ENCODE measurements at places on chromosomes 5 and 9. TPM values are rescaled to one million over a fixed set of nuclear protein-coding genes. Genes with fewer than 3 reads are reported as not detected.

Gene TMEM215
- not detected for total RNA-seq

GRCh38 chr5:158207733-158208132, 348.8 kb upstream of the CLINT1 start:
- no peak overlapping the region for H3K4me3 ChIP-seq
- no peaks in the 10 kb centered on the region for H3K36me3 ChIP-seq
- H3K27ac ChIP-seq = no peak overlapping the region
- H3K27me3 ChIP-seq = no peaks in the 10 kb centered on the region

Gene SARDH
- 1.6 TPM for total RNA-seq

DNA sequence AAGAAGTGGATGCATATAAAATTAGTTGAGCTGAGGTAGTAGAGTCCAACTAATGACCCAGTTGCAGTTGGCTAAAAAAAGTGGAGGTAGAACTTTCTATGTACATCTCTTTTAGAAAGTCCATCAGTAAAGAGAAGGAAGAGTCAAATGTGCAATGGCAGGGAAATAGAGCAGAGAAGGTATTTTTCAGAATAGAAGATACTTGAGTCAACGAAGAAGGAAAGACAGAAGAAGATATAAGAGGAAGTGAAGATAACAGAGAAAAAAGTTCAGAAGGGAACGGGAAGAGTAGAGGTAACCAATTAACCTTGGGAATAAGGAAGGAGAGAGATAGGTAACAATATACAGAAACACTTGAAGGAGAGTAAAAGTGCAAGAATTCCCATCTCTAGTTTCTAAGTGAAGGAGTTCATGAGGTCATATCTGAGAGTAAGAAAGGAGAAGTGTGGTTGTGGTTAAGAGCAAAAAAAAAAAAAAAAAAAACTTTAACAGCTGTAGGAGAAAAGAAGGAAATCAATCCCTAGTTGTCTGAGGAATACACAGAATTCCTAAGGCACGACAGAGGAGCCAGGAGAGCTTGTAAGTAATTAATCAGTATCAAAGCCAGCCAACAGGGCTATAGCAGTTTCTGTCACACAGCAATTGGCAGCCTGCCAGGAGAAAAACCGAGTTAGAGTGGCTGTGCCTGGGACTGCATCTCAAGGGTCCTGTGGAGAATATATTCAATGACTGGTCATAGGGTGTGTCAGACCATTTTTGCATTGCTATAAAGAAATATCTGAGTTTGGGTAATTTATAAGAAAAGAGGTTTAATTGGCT, 61.0 kb downstream of the ARL15 start:
- H3K27me3 ChIP-seq = no peaks in the 10 kb centered on the region
- H3K4me3 ChIP-seq = no peak overlapping the region
- H3K4me1 ChIP-seq = no peaks in the 10 kb centered on the region
- no peaks in the 10 kb centered on the region for H3K36me3 ChIP-seq

DNA sequence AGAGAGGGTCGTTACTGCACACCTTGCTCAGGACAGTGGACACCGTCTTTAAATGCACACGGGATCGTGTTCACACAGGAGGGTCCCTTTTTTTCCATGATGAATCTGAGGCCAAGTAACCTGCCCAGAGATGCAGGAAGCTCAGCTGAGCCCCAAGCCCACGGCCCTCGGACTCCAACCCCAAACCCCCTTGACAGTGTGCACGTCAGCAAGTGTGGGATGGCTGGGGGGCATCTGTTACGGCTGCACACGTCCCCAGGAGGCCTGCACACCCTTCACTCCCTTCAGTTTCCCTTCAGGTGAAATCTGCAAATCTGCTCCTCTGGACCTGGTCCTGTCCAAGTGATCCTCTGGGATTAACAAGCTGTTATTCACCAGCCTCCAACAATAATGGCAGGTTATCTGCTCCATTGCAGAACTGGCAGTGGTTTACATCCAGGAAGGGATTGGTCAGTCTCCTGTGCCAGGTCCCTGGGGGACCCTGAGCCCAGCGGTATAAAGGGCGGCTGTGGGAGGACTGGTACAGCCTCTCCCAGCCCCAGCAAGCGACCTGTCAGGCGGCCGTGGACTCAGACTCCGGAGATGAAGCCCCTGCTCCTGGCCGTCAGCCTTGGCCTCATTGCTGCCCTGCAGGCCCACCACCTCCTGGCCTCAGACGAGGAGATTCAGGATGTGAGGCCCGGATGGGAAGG, at the start of gene LCN1:
Gene LCN1, plus strand, starts transcription at position 525 of the 692 bp plus-strand sequence. Its CDS starts 58 bp downstream, at position 583.
- DNase-seq = no peak
- H3K4me3 ChIP-seq = no peak within 1 kb of the TSS
- H3K4me1 ChIP-seq = peaks cover 3% of the 10 kb centered on the region
- H3K27me3 ChIP-seq = peaks cover 32% of the 10 kb centered on the region

GRCh38 chr9:134838651-134839454, 41.8 kb upstream of the FCN2 start:
- H3K27ac ChIP-seq = no peak overlapping the region
- no peaks in the 10 kb centered on the region for H3K4me1 ChIP-seq
- DNase-seq = no peak
- no peaks in the 10 kb centered on the region for H3K27me3 ChIP-seq

DNA sequence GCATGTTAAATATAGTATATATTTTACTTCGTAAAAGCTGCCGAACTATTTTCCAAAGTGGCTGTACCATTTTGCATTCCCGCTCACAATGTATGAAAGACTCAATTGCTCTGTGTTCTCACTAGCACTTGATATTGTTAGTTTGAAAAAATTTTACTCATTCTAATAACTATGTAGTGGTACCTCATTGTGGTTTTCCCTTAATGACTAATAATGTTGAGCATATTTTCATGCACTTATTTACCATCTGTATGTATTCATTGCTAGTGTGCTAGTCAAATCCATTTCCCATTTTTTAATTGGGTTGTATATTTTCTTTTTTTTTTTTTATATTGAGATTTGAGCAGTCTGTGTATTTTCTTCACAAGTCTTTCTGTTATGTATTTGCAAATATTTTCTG, 58.4 kb downstream of the RANBP17 start:
- no peaks in the 10 kb centered on the region for H3K27me3 ChIP-seq
- H3K27ac ChIP-seq = no peak overlapping the region
- H3K36me3 ChIP-seq = no peaks in the 10 kb centered on the region

Gene SMIM33
- total RNA-seq = 0.35 TPM

DNA sequence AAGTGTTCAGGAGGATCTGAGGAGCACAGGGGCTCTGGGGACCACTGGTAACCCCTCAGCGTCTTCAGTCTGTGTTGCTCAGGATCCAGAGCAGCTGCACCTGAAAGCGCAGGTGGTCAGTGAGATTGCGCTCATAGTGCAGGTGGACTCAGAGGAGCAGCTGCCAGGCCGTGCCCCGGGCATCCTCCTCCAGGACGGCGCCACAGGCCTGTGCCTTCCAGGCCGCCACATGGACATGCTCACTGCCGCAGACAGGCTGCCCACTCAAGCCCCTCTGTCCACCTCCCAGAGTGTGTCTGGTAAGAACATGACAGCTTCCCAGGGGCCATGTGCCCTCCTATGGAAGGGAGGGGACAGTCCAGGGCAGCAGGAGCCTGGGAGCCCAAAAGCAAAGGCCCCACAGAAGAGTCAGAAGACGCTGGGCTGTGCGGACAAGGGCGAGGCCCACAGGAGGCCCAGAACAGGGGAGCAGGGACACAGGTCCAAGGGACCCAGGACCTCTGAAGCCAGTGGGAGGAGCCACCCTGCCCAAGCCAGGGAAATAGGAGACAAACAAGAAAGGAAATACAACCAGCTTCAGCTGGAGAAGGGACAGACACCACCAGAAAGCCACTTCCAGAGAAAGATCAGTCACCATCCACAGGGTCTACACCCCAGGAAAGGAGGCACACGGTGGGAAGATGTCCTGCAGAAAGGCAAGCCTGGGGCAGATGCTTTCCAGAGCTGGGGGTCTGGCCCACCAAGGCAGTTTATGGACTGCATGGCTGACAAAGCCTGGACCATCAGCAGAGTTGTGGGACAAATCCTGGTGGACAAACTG, 5.2 kb downstream of the SPATA31E1 start:
- no peak overlapping the region for H3K4me3 ChIP-seq
- no peaks in the 10 kb centered on the region for H3K36me3 ChIP-seq
- no peak for DNase-seq
- no peaks in the 10 kb centered on the region for H3K27me3 ChIP-seq
- H3K4me1 ChIP-seq = no peaks in the 10 kb centered on the region
- H3K27ac ChIP-seq = no peak overlapping the region

DNA sequence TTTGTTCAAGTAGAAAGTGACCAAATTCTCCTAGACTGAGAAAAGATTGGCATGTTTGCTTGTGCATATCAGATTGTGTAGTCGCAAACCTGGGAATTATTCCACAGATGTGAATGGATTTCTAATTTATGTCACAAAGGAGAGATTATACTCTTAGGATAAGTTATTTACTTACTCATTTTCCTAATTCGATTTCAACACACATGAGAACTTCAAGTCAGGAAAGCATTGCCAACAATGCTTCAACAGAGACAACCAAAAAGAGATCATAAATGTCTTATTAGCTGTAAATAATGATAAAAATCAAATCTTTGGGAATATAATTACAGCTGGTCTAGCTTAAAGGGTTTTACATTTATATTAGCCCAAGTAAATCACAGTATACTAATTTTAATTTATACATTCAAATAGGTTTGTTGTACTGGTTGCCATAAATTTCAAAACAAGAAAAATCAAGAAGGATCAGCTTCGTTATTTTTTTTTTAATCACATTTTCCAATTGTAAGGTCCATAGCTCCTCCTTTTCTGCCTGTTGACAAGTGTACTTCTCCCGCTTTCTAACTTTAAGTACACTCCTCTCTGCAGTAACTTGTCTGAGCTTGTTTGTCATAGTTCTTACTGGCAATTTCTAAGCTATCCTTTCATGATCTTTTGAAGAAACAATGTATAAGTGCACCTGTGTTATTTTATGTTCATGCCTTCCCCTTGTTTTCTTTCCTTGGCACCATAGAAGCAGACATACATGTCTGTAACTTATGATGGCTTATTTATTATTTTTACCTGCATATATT, 246.6 kb downstream of the DEPDC1B start:
- H3K4me3 ChIP-seq = no peak overlapping the region
- H3K4me1 ChIP-seq = no peaks in the 10 kb centered on the region

Gene ZNF474
- total RNA-seq = 0.12 TPM

DNA sequence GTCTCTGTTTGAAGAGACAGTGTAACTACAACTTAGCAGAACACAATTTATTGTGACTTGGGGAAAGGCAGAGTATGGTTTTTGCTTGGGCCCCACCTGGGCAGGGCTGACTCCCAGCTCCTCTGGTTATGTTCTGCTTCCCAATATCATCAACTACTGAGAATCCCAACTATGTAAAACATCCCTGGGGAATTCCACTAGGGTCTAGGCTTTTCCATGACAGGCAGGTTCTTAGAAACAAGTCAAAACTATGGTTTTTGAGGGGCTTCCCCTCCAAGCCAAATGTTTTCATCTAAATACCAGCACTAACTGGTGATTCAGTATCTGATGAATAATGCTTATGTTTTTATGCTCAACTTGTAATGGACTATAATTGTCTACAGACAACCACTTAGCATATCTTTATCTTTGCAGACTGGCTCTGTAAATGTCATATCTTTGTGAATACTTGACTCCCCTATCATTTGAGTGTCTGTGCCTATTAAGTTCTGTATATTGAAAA, 409.5 kb downstream of the PDE4D start:
- peaks cover 29% of the 10 kb centered on the region for H3K4me1 ChIP-seq
- no peaks in the 10 kb centered on the region for H3K36me3 ChIP-seq
- peak; percentile 20 for DNase-seq
- H3K27me3 ChIP-seq = peaks cover 25% of the 10 kb centered on the region

- no peaks in the 10 kb centered on the region for H3K27me3 ChIP-seq
- peak overlapping the region; percentile 11 for H3K27ac ChIP-seq
- H3K4me3 ChIP-seq = no peak overlapping the region
- peaks cover 12% of the 10 kb centered on the region for H3K36me3 ChIP-seq
Measured at GRCh38 chr5:157382996-157383800, 76.8 kb upstream of the NIPAL4 start.

Gene TIFAB
- not detected for total RNA-seq

Gene FLT4
- total RNA-seq = 0.79 TPM

- H3K4me1 ChIP-seq = no peaks in the 10 kb centered on the region
- no peaks in the 10 kb centered on the region for H3K36me3 ChIP-seq
- H3K27me3 ChIP-seq = no peaks in the 10 kb centered on the region
- no peak for DNase-seq
- no peak overlapping the region for H3K27ac ChIP-seq
- H3K4me3 ChIP-seq = no peak overlapping the region
Measured at GRCh38 chr5:128300181-128300580, 216.6 kb downstream of the SLC12A2 start.

- H3K27ac ChIP-seq = no peak overlapping the region
- no peak overlapping the region for H3K4me3 ChIP-seq
- no peak for DNase-seq
- no peaks in the 10 kb centered on the region for H3K36me3 ChIP-seq
Measured at GRCh38 chr5:136065588-136065987, 36.8 kb downstream of the TGFBI start.

Gene VAV2
- 4.6 TPM for total RNA-seq

DNA sequence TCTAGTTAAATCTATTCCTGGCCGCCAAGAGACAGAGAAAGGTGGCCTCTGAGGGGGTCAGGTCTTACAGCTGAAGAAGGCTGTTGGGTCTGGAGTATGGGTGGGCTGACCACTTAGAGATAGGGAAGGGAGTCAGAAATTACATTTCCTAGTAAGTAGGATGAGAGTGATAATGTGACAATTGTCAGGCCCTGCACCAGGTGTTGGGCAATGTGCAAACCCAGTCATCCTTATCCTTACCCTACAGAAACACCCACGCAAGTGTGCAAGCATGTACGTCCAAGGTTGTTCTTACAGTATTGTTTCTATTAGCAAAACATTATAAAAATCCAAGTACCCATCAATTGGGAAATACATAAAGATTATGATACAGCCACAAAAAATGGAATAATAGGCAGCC, 9.5 kb downstream of the SPAAR start:
- H3K4me1 ChIP-seq = peaks cover 12% of the 10 kb centered on the region
- no peak overlapping the region for H3K4me3 ChIP-seq
- no peaks in the 10 kb centered on the region for H3K36me3 ChIP-seq
- no peaks in the 10 kb centered on the region for H3K27me3 ChIP-seq

- peaks cover 2% of the 10 kb centered on the region for H3K27me3 ChIP-seq
- no peak overlapping the region for H3K27ac ChIP-seq
- H3K36me3 ChIP-seq = peaks cover 7% of the 10 kb centered on the region
- DNase-seq = no peak
- H3K4me3 ChIP-seq = no peak overlapping the region
- H3K4me1 ChIP-seq = peaks cover 16% of the 10 kb centered on the region
Measured at GRCh38 chr9:99863955-99864354, 42.3 kb downstream of the NR4A3 start.

GRCh38 chr9:82247318-82247717, 258.7 kb downstream of the SPATA31D1 start:
- no peaks in the 10 kb centered on the region for H3K27me3 ChIP-seq
- DNase-seq = no peak
- no peak overlapping the region for H3K4me3 ChIP-seq
- no peak overlapping the region for H3K27ac ChIP-seq
- no peaks in the 10 kb centered on the region for H3K36me3 ChIP-seq
- H3K4me1 ChIP-seq = no peaks in the 10 kb centered on the region

GRCh38 chr5:148875205-148875875, 48.9 kb downstream of the ADRB2 start:
- no peak overlapping the region for H3K27ac ChIP-seq
- no peaks in the 10 kb centered on the region for H3K4me1 ChIP-seq
- H3K27me3 ChIP-seq = peaks cover 13% of the 10 kb centered on the region
- H3K4me3 ChIP-seq = no peak overlapping the region
- DNase-seq = no peak
- H3K36me3 ChIP-seq = no peaks in the 10 kb centered on the region

- peaks cover 2% of the 10 kb centered on the region for H3K36me3 ChIP-seq
- no peaks in the 10 kb centered on the region for H3K27me3 ChIP-seq
- DNase-seq = no peak
- no peak overlapping the region for H3K4me3 ChIP-seq
- H3K4me1 ChIP-seq = no peaks in the 10 kb centered on the region
Measured at GRCh38 chr9:80951675-80952074, 737.7 kb downstream of the TLE1 start.
